Activated gamma-delta T cell (primary cell): ENCODE measurements at places on chromosomes 16 and 17.

GRCh38 chr17:83106913-83107655 is 27.7 kb downstream of the METRNL start:
- DNase-seq = no peak

GRCh38 chr16:21685034-21685455 is 21.3 kb downstream of the OTOA start:
- no peak for DNase-seq

GRCh38 chr17:72188801-72189200 is 68.0 kb downstream of the SOX9 start:
- no peak for DNase-seq

DNA sequence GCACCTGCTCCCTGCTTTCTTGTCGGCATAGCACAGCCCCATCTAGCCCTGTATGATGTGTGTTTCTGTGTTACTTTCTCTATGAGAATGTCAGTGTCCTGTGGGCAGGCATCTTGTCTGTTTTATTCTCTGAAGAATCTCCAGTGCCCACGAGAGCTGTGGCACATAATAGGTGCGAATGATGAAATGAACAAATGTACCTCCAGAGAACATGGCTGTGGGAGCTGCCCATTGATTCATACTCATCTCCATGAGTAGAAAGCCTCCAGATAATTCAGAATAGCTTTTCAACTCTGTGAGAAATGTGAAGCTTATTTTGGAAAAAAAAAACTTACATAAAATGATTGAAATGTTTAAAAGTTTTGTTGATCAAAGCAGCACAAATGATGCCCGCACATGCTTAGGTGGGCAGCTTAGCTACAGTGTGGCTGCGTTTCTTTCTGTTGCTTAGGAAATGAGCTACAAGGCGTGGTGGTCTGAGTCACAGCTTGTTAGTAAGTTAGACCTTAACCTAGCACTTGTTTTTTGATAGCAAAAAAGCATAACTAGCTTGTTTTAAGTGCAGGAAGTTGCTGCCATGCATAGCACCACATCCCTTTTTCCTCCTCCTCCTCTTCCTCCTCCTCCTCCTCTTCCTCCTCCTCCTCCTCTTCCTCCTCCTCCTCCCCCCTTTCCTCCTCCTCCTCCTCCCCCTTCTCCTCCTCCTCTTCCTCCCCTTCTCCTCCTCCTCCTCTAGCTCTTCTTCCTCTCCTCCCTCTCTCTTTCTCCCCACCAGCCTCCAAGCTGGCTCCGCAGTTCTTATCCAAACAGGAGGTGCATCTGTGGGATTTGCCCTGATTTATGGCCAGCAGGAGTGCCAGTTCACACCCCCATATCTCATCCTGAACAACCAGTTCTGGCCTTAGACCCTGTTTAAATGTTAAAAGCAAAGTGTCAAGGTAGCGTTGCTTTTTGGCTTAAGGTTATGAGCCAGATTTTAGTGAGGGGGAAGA is 221.5 kb downstream of the IRF8 start:
- DNase-seq = no peak

- DNase-seq = no peak
Measured at GRCh38 chr17:19763416-19763815, 15.3 kb upstream of the ALDH3A1 start.

- no peak for DNase-seq
Measured at GRCh38 chr17:69448431-69449102, 34.1 kb downstream of the MAP2K6 start.

DNA sequence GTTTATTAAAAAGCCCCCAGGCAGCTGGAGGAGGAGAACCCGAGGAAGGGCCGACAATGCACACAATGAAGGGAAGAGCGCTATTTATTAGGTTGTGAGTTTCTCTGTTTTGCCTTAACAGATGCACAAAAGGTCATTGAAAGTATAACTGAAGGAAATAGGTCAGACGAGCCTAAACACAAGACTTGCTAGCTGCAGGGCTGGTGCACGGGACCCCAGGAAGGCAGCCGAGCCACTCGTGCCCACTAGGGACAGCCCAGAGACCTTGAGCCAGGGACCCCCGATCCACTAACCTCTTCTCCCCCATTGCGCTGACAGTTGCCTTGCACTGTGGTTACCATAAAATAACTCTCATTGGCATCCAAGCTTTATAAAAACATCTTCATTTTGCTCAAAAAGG is 11.3 kb downstream of the LITAFD start:
- DNase-seq = no peak

DNA sequence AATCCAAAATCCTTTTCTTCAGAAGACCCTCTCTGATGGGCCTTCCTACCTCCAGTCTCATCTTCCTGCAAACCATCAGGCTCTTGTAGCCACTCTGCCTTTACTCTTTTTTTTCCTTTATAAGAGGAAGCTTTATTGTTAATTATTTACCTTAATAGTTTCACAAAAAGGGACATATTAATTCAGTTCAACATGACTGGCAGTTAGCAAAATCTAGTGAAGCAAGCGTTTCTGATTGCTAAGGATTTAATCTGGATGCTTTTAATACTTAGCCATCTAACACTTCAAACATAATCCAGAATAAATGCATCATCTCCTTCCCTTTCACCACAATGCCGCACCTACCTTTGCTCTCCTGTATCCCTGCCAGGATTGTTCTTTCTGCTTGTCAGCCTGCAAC is 62.0 kb downstream of the SPACA3 start:
- DNase-seq = no peak

- DNase-seq = no peak
Measured at GRCh38 chr17:28416703-28417311, 10.8 kb upstream of the SLC46A1 start.

DNA sequence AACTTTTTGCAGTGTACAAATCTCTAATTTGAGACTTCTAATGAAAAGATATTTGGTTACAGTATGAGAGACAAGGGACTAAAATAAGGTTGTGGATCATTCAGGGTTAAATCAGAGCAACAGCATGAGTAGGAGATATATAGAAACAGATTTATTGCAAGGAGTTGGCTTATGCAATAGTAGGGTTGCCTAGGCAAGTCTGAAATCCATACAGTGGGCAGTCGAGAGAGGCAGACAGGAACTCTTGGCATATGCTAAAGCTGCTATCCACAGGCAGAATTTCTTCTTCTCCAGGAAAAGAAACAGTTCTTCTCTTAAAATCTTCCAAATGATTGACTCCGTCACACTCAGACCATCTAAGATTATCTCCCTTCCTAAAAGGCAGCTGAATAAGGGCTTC is 500.8 kb downstream of the MAF start:
- no peak for DNase-seq

GRCh38 chr16:71473891-71474290 is 11.8 kb upstream of the ZNF23 start:
- DNase-seq = no peak

- no peak for DNase-seq
Measured at GRCh38 chr17:61072648-61073047, 327.0 kb upstream of the TBX2 start.

DNA sequence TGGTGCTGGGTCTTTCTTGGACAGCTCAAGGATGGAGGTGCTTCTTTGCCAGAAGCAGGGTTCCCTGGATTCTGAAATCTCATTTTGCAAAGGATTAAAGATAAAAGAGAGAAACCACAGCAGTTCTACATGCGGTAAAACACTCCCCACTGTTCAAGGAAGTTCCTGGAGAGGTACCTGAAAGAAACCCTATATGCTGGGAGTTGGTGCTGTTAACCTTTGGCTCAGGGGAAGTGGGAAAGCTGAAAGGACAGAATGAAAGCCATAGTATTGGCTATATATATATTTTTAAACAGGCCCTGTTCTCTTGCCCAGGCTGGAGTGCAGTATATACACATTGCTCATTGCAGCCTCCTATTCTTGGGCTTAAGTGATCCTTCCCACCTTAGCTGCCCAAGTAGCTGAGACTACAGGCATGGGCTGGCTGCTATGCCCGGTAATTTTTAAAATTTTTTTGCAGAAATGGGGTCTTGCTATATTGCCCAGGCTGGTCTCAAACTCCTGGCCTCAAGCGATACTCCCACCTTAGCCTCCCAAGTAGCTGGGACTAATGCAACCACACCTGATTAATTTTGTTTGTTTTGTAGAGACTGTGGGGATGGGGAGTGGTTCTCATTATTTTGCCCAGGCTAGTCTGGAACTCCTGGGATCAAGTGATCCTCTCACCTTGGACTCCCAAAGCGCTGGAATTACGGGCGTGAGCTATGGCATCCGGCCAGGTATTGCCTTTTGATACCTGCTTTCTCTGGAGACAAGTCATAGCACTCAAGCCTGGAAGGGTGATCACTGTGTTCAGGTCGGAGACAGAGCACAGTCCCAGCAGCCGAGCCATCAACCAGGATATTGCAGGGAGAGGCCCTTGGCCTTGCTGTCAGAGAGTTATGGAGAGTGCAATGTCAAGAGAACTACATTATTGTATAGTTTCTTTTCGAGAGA is 55.2 kb downstream of the MSI2 start:
- no peak for DNase-seq

- DNase-seq = no peak
Measured at GRCh38 chr17:40648384-40648968, 858 bp upstream of the SMARCE1 start.
